CD14-positive monocyte (primary cell): ENCODE measurements at places on chromosomes 2 and 18. TPM values are rescaled to one million over a fixed set of nuclear protein-coding genes. Genes with fewer than 3 reads are reported as not detected.

TLX2 gene
- not detected in 2 replicates for polyA plus RNA-seq

ELOA2 gene
- polyA plus RNA-seq, result not detected in 2 replicates

NDC80 gene
- polyA plus RNA-seq, result not detected

GPC1 gene
- polyA plus RNA-seq, result not detected

UCN gene
- polyA plus RNA-seq, result 0.39 TPM

PROKR1 gene
- polyA plus RNA-seq, result 0.01 TPM in 1 of 2 replicates, not detected in the other
